ENCODE measurements at places on chromosomes 3 and 15.

- DNase-seq, result no peak
Measured at GRCh38 chr15:83283813-83284558, 478 bp downstream of the BNC1 start.

DNA sequence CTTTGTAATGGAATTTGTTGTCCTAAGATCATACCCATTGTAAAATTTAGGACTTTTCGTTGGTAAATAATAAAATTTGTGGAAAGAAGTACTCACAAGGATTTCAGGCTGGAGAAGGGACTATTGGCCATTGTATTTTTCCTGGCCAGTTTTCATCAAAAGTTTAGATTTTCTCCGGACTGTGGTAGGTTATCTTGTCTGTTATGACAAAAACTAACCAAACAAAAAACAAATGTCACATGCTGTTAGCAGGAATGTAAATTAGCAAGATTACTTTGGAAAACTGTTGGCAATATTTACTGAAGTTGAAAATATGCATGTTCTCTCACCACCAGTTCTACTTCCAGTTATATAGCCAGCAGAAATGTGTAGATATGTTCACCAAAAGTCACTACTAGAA lies 27.8 kb downstream of the PDE8A start:
- no peak for DNase-seq

DNA sequence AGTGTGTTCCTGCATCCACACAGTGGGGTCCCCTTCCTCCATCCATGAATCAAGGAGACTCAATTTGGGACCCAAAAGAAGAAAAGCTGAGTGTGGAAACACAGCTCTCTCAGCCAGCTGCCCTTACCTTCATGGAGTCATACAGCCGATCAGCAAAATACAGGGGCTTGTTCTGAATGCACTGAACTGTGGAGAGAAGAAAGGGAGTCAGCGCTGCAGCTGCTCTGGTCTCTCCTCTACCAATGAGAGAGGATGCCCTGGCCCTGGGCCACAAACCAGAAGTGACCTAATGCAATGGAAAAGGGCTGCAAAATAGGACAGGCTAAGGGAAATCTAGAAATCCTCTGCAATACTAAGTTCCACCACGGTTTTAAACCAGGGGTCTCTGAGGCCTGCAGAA lies 46.7 kb downstream of the ANXA2 start:
- DNase-seq, result no peak

DNA sequence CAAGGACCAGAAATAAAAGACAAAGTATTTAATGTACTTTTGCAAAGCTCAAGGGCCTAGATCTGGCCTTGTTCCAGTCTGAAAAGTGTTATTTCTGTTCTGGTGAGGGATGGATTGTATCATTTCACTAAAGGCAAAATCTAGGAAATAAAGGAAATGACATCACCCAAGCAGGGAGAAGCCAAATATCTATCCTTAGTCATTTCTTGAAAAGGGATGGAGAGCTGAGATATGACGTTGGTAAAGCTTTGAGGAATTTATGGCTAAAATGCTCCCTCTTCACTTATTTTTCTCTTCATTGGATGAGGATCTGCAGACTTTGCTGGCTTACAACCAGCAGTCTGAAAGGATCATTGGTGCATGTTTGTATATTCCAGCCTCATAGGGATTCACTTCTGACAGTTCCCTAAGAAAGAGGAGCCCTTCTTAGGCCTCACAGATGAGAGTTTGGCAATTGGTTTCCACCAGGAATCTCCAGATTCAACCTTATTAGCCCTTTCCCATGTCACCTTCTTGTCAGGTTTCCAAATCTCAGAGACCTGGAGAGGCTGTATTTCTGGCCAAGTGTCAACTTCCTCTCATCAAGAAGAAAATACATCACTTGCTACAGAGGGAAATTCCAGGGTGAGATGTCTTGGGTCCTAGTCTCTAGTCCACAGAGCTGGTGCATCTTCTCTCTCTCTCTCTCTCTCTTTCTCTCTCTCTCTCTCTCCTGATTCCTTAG lies 93.7 kb upstream of the BOC start:
- DNase-seq, result no peak

GRCh38 chr3:12178091-12178820 lies 19.5 kb upstream of the TIMP4 start:
- no peak for DNase-seq

DNA sequence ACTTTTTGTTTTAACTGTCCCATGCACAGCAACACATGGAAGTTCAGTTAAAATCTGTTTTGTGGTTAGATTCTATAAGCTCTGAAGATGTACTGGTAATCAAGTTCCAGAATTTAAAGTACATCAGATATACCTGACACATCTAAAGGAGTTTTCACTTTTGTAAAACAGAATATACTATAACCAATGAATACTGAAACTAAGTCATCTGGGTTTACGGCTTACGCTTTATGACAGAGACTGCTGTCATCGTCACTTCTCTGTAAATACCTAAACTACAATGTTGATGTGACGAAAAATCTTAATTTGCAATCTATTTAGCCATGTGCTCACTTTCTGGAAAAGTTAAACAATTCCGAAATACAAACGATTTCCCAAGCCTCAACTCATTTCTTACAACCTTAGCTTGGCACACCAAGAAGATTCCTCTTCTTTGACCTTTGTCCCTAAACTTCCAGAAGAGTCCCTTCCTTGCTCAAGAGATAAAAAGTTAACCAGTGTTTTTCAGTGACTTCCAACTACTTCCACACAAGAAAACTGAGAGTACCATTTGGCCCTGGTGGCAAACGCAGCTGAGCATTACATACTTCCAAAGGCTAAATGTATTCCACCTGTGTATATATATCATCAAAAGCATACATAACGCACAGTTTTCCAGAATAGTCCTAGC lies 56.8 kb upstream of the NEK10 start:
- no peak for DNase-seq

- DNase-seq, result no peak
Measured at GRCh38 chr3:196120291-196120951, 38.5 kb upstream of the TFRC start.

DNA sequence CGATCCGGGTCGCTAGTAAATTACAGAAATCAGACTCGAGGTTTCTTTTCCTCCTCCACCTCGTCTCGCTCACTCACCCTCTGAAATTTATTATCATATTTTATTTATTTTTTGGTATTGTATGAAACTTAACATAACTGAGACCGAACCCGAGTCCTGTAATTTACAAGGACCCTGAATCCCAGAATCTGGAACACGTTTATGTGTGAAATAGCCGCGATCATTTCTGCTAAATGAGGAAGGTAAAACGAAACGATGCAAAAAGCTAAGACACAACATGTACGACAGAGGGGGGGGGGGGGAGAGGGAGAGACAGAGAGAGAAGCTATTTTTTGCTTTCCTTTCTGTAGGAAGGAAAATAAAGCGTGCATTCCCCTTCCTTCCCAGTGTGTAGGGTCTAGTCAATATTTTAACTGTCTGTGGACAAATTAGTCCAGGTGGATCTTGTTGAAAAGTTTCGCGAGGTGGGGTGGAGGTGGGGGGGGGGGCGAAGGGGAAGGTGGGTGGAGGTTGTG lies 1.6 kb downstream of the BBX start:
- DNase-seq, result no peak

GRCh38 chr3:150899141-150899540 lies 6.1 kb downstream of the MINDY4B start:
- DNase-seq, result no peak

- DNase-seq, result no peak
Measured at GRCh38 chr3:31251083-31251482, 281.6 kb upstream of the STT3B start.

DNA sequence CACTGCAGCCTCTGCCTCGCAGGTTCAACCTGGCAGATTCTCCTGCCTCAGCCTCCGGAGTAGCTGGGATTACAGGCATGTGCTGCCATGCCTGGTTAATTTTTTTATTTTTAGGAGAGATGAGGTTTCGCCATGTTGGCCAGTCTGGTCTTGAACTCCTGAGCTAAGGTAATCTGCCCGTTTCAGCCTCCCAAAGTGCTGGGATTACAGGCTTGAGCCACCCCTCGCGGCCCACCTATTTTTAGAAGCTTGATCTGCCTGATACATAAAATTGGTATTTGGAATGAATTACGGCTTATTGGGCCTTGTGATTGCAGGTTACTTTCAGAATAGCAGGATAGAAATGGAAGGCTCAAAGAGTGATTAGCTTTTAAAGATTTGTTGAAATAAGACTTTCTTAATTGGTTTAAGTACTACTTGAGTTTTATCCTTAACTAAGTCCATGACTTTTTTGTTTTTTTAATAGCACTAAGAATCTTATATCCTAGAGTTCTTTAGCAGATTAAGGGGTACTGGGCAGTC lies 25.0 kb downstream of the GMPS start:
- no peak for DNase-seq

DNA sequence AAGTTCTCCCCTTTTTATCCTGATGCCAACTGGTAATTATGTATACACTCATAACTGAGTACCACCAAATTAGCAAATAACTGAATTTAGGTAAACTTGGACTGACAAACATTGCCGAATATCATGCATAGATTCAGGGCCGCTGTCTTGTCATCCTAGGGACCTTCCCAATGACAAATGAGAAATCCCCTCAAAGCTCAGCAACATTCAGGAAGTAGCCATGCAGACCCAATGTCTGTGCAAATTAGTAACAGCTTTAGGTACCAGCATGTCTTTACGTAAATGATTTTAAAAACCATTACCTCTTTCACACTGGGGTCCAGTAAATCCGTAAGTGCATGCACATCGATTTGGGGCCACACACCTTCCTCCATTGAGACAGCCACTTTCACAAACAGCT lies 49.5 kb downstream of the FBN1 start:
- DNase-seq, result no peak
